ENCODE measurements at places on chromosomes 11 and 22.

GRCh38 chr11:80960381-80961029 lies 1519.7 kb upstream of the TENM4 start:
- DNase-seq: no peak

DNA sequence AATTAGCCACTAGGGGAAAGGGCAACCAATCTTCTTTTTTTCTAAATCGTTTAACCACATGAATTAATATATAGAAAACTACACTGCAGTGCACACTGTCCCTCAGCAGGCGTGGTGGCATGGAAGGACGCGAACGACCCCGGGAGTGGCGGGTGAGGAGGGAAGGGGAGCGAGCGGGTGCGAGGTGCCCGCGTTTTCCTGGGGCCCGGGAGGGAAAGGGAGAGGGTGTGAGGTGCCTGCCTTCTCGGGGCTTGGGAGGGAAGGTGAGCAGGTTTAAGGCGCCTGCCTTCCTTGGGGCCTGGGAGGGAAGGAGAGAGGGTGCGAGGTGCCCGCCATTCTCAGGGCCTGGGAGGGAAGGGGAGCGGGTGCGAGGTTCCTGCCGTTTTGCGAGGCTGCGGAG lies 765 bp downstream of the GAB4 start:
- DNase-seq: no peak

DNA sequence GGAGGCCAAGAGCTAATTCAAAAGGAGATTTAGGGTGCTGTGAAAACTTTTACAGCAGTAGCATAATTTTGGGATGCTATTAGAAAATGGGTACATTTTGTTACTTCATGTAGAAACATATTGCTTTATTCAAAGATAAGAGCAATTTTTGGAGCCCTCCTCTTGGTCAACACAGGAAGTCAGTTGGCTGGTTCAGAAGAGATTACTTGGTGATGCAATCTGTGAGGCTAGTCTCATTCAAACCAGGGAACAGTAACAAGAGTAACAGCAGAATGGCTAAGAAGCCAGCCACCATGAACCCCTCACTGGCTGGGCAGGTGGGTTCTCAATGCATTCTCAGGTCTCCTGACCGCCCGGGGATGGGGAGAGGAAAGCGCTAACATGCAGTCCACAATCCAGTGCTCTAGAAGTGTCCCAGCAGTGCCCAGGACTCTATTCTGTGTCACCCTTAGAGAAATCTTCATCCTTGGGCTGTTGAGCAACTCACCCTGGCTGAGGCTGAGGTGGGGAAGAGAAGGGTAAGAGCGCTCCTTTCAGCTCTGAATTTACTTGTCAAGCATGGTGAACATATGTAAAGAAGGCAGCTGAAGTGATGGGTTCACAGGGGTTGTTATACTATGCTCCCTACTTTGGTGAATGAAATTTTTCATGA lies 262.2 kb upstream of the UBASH3B start:
- no peak for DNase-seq

- no peak for DNase-seq
These were observed 181.4 kb upstream of the MTMR2 start for GRCh38 chr11:96105197-96105895.

DNA sequence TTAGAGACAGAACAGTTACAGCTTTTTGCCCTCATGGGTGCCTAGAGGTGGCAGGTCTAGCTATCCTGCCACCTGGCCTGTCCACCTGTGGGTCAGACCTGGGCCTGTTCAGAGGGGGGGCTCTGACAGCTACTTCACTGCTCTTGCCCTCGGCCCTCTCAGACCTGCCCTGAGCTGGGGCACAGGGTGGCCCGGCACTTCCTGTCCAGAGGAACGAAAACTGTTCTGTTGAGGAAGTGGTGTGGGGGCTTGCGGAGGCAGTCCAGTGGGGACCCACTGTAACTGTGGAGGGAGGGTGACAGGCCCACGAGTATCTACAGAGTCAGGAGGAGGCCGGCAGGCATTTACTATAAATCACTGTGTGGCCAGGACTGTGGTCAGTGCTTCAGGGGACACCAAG lies 16.2 kb downstream of the TESMIN start:
- no peak for DNase-seq

DNA sequence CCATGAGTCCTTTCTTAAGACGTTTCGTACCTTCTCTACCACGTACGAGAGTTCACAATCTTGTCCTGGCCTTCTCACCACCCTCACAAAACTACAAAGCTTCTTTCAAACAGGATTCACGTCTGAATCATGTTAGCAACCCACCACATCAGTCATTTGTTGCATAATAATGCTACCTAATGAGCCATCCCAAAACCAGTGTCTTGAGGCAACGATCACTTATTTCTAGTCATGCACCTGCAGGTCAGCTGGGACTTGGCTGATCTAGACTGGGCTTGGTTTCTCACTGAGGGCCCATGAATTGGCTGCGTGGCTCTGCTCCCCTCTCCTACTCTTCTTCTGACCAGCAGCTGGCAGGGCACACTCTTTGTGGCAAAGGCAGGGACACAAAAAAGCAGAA lies 28.3 kb downstream of the LARGE1 start:
- DNase-seq: no peak

DNA sequence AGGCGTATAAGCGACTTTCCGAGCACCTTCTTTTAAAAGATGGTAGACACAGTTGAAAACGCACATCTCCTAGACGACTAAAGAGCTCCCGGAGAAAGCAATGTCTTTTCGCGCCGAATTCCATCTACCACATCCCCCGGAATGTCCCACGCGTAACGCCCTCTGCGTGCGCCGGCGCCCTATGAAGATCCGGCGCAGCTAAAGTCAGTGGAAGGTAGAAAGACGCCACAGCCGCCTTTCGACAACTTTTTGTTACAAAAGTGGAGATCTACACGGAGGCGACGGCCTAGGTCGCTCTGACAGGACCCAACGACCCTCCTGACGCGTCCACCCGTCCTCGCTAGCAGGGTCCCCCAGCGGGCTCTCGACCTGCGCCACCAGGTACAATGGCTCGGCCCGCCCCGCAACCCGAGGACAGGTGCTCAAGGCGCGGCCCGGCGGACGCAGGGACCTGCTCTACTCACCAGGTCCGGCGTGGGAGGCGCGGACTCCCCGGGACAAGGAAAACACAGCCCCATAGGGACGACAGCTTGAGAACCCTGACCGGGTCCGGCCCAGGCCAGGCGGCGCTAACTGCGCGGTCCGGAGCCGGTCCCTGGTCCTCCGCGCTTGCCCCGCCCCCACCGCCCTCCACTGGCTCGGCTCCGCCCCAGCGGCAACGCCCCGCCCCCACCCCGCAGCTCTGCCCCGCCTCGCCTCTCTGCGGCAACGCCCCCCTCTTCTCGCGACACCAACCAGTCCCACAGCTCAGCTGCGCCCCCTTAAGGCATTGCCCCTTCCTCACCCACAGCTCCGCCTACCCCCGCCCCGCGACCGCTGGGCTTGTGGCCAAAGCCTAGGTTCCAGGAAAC lies at the start of gene SVIP:
Gene SVIP, minus strand, starts transcription at position 571 of the 851 bp plus-strand sequence. Its CDS starts 53 bp downstream, at position 518.
- peak; percentile 73 for DNase-seq

DNA sequence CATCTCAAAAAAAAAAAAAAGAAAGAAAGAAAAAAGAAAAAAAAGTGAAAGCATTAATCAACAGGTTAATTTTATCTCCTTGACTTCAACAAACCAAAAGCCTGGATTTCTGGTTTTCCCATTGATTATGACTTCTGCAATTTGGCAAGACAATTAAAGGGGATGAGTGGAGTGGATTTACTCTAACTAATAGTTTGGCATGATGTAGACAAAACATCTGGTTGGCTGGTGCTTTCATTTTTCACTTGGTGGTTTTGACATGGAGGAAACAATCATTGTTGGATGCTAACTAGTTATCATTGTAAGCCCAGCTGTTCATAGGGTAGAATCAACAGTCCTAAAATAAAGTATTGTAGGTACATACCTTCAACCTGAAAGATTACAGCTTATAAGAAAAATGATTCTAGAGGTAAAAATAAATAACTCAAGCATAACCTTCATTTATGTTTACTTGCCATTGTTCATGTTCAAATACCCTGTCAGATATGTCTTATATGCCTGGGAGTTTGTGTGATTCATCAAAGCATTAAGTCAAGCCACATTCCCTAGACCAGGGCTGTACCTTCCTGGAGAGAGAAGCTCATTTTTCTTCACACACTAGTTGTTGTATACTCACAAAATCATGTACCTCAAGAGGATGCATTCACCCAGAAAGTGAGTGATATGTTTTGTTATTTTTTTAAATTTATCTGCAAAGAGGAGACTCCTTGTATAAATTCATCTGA lies 15.1 kb downstream of the FIBIN start:
- no peak for DNase-seq

- DNase-seq: no peak
These were observed 35.1 kb upstream of the MUC5AC start for GRCh38 chr11:1122664-1123002.

GRCh38 chr11:111765320-111765983 lies 737 bp downstream of the PPP2R1B start:
- no peak for DNase-seq

- no peak for DNase-seq
These were observed 90.4 kb downstream of the TTC28 start for GRCh38 chr22:28589102-28589750.

GRCh38 chr22:38353701-38354100 lies 36.5 kb upstream of the CSNK1E start:
- DNase-seq: no peak

- DNase-seq: no peak
These were observed 68.2 kb upstream of the EED start for GRCh38 chr11:86176165-86176884.

GRCh38 chr11:93526346-93526633 lies 16.9 kb downstream of the SMCO4 start:
- DNase-seq: no peak

DNA sequence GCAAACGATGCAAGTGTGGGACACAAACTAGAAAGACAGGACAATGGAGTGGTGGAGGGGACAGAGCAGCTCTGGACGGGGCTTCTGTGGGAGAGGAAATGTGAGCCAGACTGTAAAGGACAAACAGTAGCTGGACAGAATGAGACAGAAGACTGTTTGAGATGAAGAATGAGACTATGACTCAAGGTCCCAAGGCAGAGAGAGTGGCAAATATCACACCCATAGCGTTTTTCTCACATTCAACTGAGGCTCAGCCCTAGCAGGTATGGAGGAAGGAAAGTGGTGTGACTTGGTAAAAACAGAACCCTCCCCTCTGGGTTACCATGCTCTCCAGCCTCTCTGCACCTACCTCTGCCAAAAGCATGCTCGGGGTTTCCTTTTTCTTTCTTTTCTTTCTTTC lies 96.5 kb downstream of the RPL27A start:
- no peak for DNase-seq

GRCh38 chr22:36415415-36416168 lies 27.8 kb upstream of the MYH9 start:
- DNase-seq: no peak

DNA sequence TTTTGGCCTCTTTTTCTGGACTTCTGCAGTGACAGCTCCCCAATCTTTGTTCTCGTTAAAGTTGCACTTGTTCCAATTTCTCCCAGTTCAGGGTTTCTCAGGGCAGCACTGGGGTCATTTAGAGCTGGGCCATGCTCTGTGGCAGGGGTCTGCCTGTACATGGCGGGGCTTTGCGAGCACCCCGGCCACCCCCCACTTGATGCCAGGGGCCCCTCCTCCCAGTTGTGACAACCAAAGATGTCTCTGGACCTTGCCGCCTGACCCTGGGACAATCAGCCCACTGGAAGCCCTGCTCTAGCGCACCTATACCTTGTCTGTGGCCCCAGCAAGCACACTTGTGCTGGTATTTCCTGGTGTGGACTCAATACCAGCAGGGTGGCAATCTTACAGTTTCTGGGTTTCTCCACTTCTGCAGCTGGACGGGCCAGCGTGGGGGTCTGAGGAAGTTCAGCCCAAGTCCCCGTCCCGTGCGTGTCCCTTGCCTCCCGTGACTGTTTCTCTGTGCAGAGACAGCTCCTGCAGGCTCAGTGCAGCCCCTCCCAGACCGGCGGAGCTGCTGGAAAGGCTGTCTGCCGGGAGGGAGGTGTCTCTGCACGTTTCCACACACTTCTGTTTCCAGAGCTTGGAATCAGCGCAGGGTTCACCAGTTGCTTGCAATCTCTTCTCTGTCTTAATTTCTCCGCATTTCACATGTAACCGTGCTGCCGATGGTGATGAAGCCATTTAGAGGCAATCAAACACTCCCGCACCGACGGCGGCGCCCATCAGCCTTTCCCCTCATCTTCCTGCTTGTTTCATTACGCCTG lies 1328.9 kb downstream of the BRD1 start:
- no peak for DNase-seq

DNA sequence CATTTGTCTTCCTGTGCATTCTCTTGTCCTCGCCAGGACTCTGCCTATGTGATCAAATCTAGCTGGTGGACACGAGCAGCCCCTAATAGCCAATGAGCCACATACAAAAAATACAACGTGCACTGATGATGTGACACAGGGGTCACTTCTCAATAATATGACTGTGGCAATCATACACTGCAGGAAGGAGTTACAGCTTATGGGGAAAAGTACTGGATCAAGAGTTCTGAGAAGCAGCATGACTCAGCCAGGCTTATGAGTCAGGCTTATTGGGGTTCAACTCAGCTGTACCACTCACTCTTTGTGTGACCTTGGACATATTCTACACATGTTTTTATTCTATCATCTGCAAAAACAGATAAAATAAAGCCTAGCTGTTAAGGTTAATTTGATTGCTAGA lies 889.4 kb upstream of the TENM4 start:
- peak; percentile 13 for DNase-seq

DNA sequence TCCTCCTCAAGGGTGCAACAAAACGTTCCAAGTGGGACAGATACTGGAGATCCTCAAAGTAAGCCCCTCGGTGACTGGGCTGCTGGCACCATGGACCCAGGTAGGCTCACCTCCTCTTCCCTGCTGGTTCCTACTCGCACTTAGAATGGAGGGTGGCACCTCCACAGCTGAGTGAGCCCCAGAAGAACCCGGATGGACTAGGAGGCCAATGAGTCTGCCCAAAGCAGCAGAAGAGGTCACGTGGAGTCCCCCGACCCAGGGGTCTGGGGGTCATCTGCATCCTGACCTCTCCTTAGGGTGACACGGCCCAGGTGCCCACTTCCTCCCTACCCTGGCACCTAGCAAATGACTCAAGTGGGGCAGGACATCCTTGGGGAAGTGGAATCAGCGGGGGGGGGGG lies 4.4 kb downstream of the APOL1 start:
- DNase-seq: no peak

GRCh38 chr11:31646216-31646615 lies 136.6 kb downstream of the ELP4 start:
- DNase-seq: no peak

DNA sequence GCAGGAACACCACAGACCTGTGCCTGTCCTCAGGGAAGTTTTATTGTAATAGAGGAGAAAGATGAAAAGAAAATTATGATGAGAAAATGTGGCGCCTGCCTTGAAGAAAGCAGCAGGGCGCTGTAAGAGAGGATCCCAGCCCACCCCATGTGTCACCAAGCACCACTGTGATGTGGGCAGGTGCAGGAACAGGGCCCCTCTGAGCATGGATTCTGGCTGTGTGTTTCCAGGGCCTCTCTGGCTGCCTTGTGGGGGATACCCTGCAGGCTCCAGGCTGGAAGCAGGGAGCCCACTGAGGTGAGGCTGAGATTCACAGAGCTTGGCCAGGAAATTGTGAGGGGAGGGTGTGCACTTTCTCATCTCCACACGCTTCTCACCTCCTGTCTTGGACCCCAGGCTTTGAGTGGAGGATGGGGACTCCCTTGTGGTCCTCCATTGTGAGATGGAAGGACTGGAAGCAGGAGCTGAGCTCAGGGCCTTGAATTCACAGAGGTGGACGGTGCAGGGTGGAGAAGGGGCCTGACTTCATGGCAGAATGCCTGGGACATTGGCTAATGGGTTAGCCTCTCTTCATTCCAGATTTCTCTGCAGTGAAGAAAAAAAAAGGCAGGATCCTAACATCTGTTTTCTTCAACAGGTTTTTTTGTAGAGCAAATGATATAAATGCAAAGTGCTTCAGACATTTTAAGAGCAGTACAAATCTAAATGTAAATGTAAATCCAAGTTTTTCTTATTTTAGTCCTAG lies 246.6 kb upstream of the B3GAT1 start:
- DNase-seq: no peak
